ENCODE measurements at places on chromosomes 5 and 9. TPM values are rescaled to one million over a fixed set of nuclear protein-coding genes. Genes with fewer than 3 reads are reported as not detected.

NSG2 gene
- 0.10 TPM for total RNA-seq

TMC1 gene
- total RNA-seq, result 0.05 TPM

C5orf22 gene
- total RNA-seq, result 14.7 TPM

SPARC gene
- total RNA-seq, result 16.4 TPM

SH2D3C gene
- 0.16 TPM for total RNA-seq
